ENCODE measurements at places on chromosomes 11 and 22.

DNA sequence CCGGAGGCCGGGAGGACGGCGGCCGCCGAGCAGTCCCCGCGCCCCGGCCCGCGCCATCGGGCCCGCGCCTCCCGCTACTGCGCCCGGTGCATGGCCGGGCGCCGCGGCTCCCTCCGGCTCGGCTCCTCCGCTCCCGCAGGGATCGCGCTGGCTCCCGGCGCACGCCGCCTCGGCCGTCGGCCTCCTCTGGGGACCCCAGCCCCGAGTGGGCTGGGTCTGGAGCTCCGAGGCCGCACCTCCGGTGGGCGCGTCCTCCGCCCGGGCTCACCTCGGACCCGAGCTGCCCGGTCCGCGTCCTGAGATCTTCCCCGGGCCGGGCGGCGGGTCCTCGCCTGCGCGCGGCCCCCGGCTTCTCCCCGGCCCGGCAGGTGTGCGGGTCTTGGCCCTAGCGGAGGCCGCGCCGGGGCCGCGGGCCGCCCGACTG lies 251 bp downstream of the SHISA8 start:
- no peak for DNase-seq

GRCh38 chr22:47808886-47809620 lies 1046.6 kb downstream of the TBC1D22A start:
- no peak for DNase-seq

- DNase-seq, result no peak
These were observed 658.2 kb downstream of the NTM start for GRCh38 chr11:132028380-132029240.

DNA sequence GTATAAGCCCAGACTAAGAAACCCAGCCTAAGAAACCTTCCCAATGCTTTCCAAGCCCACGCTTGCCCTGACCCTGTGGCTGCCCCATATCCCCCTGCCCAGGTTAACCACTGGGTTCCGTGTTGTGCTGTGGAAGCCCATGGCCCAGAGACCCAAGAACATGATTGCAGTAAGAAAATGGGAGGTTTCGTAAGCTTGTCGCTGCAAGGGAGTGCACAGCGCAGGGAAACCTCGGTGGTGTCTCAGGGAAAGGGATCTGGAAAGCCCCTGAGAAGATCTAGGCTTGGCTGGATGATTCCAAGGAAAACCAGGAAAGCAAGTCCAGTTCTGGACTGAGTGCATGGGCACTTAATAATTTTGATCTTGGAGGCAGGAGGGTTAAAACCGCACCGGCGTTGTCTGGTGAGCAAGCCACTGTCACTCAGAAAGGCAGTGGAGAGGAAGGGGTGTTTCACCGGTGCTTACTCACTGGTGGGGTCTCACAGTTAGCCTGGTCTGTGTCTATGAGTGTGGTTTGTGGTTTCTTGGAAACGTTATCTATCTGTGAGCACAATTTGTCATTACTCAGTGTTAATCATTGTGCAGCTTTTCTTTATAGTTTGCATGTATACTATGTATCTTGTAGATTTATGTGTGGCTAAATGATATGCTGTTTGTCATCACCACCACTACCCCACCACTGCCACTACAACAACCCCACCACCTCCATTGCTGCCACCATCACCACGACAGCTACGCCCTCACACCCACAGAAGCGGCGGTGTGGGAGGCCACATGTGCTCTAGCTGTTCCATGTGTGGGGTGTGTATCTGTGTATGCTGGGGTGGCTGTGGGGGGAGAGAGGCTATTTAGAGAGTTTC lies 53.3 kb upstream of the PRDM11 start:
- peak; percentile 36 for DNase-seq

GRCh38 chr11:46991391-46991790 lies 54.8 kb downstream of the CSTPP1 start:
- DNase-seq, result no peak

GRCh38 chr11:133957900-133958299 lies 1.1 kb upstream of the IGSF9B start:
- no peak for DNase-seq

All from activated naive CD8-positive, alpha-beta T cell treated with anti-CD3 and anti-CD28 coated beads, Interleukin-2, amount 50 U/mL, for 24 hours (primary cell).